ENCODE measurements at places on chromosomes 1 and 21.

DNA sequence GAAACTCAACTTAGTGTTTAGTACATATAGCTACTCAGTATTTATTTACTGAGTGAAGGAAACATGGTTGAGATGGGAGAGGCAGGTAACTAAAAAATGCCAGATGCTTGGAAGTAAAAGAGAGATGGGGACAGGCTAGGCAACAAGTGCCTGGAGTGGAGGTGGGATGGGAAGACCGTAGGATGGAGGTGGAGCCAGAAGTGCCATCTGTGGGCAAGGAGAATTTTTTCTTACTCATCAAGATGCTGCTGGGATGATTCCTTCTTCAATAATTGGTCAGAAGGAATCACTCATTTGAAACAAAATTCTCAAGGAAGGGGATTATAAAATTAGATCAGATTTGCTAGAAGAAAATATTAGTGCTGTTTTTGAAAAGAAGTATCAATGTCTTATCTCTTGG, 72.9 kb downstream of the IFI44 start:
- DNase-seq: no peak

GRCh38 chr1:157156058-157156541, 17.9 kb upstream of the ETV3 start:
- peak; percentile 85 for DNase-seq

GRCh38 chr1:21491488-21492355, 17.5 kb upstream of the ALPL start:
- no peak for DNase-seq

- DNase-seq: peak; percentile 63
Observed at GRCh38 chr1:150973836-150974579, 627 bp downstream of the CERS2 start.

GRCh38 chr1:101278845-101279244, 42.0 kb downstream of the S1PR1 start:
- no peak for DNase-seq

- no peak for DNase-seq
Observed at GRCh38 chr1:222697826-222698225, 14.5 kb downstream of the AIDA start.

- DNase-seq: no peak
Observed at GRCh38 chr1:116544588-116545358, 26.1 kb downstream of the CD58 start.

GRCh38 chr1:7047866-7048265, 262.6 kb downstream of the CAMTA1 start:
- DNase-seq: no peak

DNA sequence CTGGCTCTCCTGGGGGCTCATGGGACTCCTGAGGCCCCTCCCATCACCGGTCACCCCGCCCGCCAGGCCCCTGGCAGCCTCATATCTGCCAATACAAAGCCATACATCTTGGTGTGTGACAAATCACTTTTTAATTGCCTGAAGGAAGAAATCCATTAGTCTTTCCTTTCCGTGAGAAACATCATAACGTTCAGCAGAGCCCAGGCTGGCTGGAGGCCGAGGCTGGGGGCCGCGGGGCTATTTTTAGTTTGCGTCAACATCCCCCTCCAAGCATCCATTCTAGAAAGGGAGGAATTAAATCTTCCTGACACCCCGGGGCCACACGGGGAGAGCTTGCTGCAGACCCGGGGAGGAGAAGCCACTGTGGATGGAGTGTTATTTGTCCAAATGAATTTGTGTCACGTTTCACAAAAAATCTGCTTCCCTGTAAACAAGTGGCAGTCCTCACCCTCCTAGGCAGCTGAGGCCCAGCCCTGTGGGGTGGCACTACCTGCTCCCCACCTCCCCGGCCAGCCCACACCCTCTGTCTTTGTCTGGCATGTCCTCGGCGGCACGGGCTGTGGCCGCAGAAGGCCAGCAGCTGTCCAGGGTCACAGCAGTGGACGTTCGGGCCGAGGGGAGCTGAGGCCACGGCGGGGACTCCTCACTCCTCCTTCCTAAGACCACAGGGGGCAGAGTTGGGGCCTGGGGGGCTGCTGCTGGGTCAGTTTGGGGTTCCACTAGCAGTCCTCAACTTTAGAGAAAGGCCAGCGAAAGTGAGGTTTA, 236.9 kb upstream of the VAMP3 start:
- DNase-seq: no peak

DNA sequence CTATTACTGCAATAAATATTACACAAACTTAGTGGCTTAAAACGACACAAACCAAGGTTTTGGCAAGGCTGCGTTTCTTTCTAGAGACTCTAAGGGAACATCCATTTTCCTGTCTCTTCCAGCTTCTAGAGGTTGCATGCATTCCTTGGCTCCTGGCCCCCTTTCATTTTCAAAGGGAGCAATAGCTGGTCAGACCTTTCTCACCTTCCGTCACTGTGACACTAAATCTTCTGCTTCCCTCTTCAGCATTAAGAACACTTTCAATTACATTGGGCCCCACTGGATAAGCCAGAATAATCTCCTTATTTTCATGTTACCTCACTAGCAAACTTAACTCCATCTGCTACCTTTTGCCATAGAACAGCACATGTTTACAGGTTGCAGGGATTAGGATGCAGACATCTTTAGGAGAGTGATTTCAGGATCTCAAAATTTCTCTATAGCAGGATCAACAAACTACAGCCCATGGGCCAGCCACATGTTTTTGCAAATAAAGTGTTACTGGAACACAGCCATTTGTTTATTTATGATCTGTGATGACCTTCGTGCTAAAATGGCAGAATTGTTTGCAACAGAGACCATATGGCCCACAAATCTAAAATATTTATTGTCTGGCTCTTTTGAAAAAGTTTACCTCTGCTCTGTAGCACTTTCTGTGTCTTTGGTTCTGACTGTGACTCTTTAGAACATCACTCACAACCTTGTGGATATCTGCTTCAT, 221.5 kb upstream of the SGIP1 start:
- DNase-seq: no peak

DNA sequence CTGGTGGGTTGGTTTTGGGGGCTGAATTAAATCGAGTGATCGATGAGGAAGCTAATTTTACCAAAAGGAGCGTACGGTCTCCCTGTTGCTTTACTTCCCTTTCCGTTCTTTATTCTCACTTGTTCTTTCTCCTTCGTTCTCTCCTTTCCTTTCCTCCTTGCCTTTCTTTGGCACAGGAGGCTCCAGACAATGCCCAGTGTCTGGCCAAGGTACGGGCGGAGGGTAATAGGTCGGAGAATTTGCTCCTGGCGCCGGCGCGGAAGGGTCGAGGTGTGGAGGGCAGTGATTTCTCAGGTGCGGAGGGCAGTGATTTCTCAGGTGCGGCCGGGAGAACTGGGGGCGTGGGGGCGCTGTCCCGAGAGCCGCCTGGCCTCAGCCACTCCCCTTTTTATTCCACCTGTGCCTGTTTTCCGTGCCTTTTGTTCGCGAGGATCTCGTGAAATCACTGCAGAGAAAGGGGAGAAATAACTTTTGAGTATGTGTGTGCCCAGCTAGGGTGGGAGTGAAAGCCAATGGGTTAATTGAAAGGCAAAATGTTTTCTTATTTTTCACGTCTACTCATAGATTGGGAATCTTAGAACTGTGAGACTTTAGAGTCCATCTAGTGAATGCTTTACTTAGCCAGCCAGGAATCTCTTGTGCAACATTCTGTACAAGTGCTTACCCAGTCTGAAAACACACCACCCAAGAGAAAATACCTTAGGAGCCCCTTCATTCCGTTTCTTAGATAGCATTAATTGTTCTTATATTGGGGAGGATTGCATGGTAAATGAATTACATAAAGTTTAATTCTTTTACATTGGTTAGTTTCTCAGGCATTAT, 1.3 kb downstream of the FNBP1L start:
- peak; percentile 38 for DNase-seq

DNA sequence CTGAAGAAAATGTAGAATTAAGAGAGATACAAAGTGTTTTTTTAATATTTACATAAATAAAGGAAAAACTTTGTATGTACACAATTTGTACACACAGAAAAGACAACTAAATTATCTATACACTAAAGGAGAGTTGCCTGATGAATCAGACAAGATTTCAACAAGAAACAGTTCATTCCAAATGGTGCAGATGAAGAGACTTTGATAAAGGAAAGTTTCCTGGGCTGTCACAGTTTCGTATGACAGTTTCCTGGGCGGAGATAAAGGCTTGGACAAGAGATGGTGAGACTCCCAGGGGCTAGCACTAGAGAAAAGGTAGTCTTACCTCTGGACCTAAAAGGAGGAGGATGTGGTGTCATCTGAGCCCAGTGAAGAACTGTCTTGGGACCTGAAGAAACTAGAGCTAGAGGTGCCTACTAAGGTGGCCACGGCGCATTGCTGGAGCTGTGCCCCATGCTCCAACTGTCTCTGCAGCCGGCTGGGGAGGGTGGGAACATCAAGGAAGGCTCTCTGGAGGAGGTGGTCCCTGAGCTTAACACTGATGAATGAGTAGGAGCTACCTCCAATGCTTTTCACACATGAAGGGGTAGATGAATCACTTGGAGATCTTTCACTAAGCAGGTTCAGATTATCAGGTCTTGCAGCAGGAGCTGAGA, 32.2 kb downstream of the ETS2 start:
- DNase-seq: no peak

- no peak for DNase-seq
Observed at GRCh38 chr1:115530407-115530806, 111.4 kb upstream of the VANGL1 start.

DNA sequence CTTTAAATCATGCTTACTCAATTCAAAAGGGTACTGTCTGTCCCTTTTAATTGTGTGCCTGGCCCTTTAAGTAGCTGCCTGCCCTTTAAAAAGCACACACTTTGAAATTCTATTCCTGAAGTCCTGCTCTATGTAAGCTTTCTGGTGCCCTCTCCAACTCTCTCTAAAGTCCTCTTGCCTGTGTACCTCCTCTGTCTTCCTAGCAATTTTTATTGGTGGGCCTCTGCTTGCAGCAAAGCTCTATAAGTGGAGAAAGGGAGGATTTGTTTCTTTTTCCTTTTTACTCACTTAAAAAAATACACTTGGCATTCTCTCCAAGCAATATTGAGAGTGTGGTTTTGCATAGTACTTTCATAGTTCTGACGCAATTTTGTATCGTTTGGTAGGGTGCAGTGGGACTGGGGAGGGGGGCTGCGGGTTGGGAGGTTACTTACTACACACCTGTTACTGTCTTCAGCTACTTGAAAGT, 135.4 kb downstream of the LMO4 start:
- no peak for DNase-seq

DNA sequence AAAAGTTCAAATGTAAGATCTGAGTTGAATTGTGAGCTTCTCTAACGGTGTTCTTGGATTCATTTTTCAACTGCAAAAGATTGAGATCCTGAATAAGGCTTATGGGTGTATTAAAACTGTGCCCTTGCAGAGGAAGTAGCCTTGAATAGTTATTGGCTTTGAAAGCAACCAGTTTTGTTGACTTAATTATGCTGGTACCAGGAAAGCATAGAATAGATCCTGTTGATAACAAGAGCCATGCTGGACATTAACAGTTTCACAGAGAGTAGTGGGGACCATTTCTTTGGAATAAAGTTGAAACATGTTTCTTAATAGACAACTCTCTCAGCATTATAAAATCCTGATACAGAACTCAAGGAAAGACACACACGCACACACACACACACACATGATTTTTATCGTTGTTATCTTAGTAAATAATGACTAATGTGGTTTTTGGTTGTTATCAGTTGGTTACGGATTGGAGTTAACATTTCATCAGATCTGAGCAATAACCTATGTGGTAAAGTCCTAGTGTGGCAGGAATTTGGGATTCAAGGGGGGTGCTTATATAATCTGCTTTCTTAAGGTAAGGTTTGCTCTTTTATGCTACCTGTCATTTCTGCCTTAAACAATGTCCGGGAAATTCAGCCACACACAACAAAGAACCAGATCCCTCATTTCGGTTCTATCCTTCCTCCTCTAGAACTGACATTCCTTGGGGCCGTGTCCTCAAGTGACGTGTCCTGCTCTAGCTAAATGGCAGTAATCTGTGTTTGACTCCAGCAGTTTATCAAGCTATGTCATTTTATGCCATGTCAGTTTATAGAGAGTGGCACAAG, 330.9 kb downstream of the CHRM3 start:
- no peak for DNase-seq

- DNase-seq: no peak
Observed at GRCh38 chr21:25186273-25186672, 421.0 kb downstream of the MRPL39 start.

- DNase-seq: no peak
Observed at GRCh38 chr1:181525104-181525721, 41.9 kb downstream of the CACNA1E start.

DNA sequence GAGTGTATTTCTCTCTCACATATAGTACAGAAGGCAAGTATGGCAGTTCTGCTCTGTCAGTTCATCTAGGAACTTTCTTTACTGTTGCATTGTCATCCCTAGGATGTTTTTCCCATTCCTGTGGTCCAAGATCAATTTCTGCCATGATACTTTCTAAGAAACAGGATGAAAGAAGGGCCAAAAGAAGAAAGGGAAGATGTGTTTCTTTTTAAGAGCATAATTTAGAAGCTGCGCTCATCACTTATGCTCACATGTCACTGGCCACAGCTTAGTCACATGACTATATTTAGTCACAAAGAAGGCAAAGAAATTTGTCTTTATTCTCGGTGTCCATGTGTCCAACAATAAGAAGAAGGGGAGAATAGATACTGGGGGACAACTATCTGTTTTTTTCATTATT, 7.0 kb upstream of the MAST2 start:
- no peak for DNase-seq

DNA sequence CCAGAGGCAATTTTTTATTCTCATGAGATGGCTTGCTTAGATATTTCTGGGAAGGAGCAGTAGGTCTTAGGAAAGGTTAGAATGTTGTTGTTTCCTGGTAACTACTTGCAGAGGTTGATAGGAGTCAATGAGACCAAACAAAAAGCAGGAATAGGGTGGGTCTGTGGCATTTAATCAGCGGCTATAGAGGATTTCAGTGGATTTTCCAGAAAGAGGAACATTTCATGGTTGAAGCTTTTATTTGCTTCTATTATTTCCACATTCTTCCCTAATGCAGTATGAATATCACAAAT, 111.3 kb upstream of the PALMD start:
- DNase-seq: no peak

- no peak for DNase-seq
Observed at GRCh38 chr1:48048064-48048463, 50.9 kb upstream of the TRABD2B start.
